ENCODE measurements at places on chromosomes 16 and 17. TPM values are rescaled to one million over a fixed set of nuclear protein-coding genes. Genes with fewer than 3 reads are reported as not detected.

DNA sequence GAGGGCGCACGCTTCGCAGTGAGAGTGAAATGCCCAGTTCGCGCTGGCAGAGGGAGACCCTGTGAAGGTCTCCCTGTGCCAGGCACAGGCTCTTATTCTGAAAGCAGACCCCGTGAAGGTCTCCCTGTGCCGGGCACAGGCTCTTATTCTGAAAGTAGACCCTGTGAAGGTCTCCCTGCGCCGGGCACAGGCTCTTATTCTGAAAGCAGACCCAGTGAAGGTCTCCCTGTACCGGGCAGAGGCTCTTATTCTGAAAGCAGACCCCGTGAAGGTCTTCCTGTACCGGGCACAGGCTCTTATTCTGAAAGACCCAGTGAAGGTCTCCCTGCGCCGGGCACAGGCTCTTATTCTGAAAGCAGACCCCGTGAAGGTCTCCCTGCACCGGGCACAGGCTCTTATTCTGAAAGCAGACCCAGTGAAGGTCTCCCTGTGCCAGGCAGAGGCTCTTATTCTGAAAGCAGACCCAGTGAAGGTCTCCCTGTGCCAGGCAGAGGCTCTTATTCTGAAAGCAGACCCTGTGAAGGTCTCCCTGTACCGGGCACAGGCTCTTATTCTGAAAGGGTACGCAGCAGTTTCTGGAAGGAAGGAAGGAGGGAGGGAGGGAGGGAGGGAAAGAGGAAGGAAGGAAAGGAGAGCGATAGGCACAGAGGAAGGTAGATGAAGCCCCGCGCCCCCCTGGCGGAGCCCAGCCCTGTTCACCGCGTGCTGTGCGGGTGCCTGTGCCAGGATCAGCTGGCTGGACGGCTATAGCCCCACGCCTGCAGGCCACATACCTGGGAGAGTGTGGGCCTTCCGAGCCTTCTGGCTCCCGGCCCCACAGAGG, 55.3 kb downstream of the WDR45B start:
- DNase-seq: peak; percentile 26

- DNase-seq: no peak
These were observed at the start of gene PRSS53 for GRCh38 chr16:31088459-31089183. Gene PRSS53, minus strand, starts transcription at chr16:31088943. Its CDS starts 134 bp downstream, at chr16:31088809.

Gene VAC14
- 22.3 TPM for total RNA-seq

Gene SLC47A1
- total RNA-seq: 11.6 TPM

GRCh38 chr17:16925461-16926060, 46.4 kb downstream of the TNFRSF13B start:
- no peak for DNase-seq

- no peak for DNase-seq
These were observed 4.7 kb downstream of the CORO1A start for GRCh38 chr16:30187971-30188561.

Gene HELZ
- total RNA-seq: 28.8 TPM

- no peak for DNase-seq
These were observed 19.3 kb downstream of the DBNDD1 start for GRCh38 chr16:89999831-90000574.

GRCh38 chr17:35243561-35244340, 879 bp downstream of the SLFN5 start:
- no peak for DNase-seq

Gene DNAH9
- 0.07 TPM for total RNA-seq

DNA sequence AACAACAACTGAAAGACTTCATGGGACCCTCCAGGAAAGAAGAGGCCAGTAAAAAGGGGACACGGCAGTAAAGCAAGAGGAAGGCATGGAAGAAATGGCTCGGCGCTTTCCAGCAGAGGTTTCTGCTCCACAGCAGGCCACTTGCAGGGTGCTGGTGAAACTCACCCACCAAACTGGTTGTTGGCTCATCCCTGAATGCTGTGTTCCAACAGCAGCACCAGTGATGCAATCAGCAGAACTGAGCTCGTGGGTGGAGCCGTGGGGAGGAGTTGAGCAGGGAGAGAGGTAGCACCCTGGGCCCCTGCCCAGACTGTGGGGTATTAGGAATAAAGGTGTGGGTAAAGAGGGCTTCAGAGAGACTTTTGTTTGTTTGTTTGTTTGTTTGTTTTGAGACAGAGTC, 62.8 kb upstream of the ADCY9 start:
- no peak for DNase-seq

- DNase-seq: no peak
These were observed 26.6 kb upstream of the CDYL2 start for GRCh38 chr16:80831039-80831438.

- DNase-seq: no peak
These were observed 14.3 kb downstream of the CNOT1 start for GRCh38 chr16:58615280-58615679.

DNA sequence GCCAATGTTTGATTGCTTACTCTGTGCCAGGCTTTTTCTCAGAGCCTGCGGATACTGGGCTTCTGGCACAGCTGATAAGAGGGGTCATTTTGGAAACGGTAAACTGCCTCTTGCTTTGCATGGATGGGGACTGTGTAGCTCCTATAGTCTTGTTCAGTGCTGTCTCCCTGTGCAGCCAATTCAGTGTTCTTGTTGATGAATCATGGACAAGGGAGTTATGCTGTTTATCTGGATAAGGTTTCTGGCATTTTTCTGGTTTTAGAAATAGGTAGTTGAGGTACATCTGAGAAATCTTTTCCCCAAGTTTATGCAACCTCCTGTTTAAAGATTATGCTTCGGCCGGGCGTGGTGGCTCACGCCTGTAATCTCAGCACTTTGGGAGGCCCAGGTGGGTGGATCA, 16.7 kb upstream of the TANGO6 start:
- DNase-seq: no peak

Data from pulmonary artery endothelial cell (primary cell).